ENCODE measurements at places on chromosomes 1 and 21. TPM values are rescaled to one million over a fixed set of nuclear protein-coding genes. Genes with fewer than 3 reads are reported as not detected.

Gene KRTAP19-3
- not detected for total RNA-seq

Gene KIF2C
- 33.8 TPM for total RNA-seq

Gene KRTAP12-1
- total RNA-seq, result not detected

Gene HSD3B1
- not detected for total RNA-seq

Gene RGS8
- total RNA-seq, result not detected

Gene E2F2
- 2.1 TPM for total RNA-seq

Gene LYPD8
- total RNA-seq, result 0.37 TPM

Gene COL6A1
- total RNA-seq, result 368 TPM

All from HFFc6 (cell line).